ENCODE measurements at places on chromosomes 11 and 22.
A peak's percentile ranks its signal among the peaks of the same experiment; 100 is the strongest.

DNA sequence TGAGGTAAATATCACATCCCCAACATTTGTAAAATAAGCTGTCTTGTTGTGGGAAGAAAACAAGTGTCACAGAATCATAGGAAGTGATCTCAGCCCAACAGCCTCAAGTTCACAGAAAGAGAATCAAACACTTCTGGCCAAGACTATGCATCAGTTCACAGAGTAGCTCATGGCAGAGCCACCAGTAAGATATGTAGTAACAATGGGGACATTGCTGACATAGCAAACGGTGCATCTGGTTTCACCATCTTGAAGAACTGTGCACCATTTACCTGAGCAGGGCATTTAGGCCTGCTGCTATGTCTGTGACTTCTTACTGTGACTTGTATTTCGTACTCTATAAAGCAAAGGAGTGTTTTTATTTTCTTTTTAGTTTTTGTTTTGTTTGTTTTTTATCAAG lies 585.3 kb upstream of the FAT3 start:
- DNase-seq = no peak

DNA sequence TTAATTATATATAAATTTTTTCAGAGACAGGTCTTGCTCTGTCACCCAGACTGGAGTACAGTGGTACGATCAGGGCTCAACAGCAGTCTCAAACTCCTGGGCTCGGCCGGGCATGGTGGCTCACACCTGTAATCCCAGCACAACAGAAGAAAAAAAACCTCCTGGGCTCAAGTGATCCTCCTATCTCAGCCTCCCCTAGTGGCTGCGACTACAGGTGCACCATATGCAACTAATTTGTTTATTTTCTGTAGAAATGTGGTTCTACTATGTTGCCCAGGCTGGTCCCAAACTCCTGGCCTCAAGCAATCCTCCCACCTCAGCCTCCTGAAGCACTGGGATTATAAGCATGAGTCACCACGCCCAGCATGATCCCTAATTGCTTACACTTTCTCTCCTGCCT lies 56.1 kb upstream of the SLC35C1 start:
- no peak for DNase-seq

DNA sequence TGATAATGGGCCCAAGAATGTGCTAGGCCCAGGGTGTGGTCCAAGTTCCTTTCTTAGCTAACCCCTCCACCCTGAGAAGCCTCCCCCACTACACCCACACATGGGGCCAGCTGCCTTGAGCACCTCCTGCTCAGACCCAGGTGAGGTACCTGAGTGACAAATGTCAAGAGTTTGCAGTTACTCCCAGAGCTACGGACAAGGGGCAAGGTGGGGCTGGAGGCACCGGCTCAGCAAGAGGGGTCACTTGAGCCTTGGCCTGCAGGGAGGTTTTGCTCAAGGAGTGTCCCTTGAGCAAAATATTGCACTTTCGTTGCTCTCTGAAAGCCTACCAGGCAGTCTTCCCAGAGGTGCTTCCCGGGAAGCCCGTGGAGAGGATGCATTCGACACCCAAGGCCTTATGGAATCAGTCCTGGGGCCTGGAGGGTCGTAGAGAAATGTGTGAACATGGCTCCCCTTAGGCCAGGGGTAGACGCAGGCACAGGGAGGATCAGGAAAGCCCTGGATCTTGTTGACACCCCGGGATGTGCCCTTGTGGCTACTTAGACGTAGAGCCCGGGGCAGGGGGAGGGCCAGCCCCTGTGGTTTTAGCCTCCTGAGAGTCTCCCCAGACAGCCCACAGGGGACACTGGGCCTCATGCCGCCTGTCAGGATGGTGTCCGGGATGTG lies 114.2 kb downstream of the KCNQ1 start:
- no peak for DNase-seq

DNA sequence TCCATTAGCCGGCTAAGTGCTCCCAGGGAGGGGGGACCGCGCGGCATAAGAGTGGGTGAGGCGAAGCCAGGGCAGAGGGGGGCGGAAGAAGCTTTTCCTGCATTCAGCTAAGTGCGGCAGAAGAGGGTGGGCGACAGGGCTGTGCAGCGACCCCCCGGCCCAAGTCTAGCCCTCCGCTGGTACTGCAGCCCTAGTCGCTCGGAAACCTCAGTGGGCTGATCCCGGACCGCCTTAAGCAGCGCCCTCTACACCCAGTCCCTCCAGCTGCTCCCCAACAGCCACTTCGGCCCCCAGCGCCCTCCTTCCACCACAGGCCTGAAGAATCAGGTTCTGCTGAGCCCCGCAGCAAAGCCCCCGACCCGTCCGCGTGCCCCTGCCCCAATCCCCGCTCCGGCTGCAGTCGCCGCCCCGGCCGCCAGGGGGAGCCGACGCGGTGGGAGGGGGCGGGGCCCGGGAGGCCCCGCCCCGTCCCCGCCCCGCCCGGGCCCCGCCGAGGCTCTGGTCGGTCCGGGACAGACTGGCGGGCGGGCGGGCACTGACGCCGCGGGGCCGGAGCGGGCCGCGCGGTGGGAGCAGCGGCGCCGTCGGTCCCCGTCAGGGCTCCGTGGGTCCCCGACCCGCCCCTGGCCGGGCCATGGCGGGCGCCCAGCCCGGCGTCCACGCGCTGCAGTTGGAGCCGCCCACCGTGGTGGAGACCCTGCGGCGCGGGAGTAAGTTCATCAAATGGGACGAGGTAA lies at the start of gene PLCB3:
TSS of gene PLCB3 (plus strand) at position 515 of the 737 bp plus-strand sequence. CDS start at position 635, 120 bp downstream.
- DNase-seq = peak; percentile 65

DNA sequence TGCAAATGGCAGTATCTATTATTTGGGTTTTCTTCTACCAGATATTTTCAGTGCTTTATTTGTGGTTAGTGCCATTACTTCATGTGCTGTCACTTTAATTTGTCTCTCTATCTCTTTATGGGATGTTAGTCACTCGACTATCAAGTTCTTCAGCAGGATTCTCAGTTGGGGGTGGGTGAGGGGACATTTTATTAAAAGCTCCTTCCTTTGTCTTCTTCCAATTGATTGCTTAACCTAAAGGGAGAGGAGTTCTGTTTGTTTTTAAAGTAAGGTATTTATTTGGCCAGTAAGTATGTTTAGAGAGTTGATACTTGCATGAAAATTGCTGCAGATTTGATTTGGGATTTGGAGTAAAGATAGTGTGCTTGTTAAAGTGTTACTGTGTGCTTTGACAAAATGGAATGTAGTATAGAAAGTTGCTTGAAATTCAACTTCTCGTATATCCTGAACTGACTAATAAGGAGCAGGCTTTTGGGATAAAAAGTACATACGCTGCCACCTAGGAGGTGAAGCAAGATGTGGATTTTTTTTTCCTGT lies 10.3 kb downstream of the YAP1 start:
- no peak for DNase-seq

GRCh38 chr11:102254047-102254446 lies 63.2 kb upstream of the BIRC3 start:
- no peak for DNase-seq

DNA sequence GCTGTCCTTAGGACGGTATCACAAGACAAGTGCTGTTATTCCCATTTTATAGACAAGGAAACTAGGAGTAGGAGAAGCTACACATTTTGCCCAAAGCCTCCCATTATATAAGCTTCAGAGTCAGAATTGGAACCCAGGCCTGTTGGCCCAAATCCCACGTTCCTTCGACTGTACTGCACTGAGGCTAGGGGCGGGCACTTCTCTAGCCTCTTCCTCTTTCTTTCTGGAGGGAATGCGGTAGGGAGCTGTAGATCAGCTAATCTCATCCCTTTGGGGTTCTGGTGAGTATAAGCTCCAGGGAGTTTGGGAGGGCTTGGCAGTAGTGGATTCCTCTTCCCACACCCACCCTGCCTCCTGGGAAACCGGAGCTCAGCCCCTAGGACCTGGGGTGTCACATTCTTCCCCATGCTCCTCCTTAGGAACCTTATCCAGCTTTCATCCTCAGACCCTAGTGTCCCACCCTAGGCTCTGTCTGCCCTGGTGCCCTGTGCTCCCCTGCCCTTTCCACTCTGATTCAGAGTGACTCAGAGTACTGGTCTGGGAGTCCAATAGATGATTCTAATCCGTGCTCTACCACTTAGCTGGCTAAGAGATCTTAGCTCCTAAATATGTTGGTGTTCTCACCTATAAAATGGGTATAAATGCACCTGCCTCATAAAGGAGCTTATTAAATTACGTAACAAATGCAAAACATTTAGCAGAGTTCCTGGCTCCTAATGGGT lies 29.3 kb downstream of the PHLDB1 start:
- no peak for DNase-seq

GRCh38 chr22:47558828-47559700 lies 796.6 kb downstream of the TBC1D22A start:
- DNase-seq = no peak

- DNase-seq = no peak
Measured at GRCh38 chr11:83070044-83070701, 1.5 kb downstream of the RAB30 start.

DNA sequence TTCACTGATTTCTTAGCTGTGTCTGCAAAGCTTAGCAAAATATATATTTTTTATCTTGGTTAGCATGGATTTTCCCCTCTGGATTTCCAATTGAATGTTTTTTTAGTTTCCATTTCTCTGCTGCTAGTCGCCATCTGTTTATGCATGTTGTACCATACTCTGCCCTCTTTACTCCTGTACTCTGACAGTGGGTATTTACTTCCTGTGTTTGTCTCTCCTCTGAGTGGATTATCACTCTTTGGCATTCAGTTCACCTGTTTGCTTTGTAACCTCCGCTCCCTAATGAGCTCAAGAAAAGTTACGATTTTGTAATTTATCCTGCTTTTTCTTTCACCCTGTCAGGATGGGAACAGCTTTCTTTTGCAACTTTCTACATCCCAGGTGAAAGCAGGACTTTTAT lies 59.1 kb downstream of the PDHX start:
- DNase-seq = no peak

DNA sequence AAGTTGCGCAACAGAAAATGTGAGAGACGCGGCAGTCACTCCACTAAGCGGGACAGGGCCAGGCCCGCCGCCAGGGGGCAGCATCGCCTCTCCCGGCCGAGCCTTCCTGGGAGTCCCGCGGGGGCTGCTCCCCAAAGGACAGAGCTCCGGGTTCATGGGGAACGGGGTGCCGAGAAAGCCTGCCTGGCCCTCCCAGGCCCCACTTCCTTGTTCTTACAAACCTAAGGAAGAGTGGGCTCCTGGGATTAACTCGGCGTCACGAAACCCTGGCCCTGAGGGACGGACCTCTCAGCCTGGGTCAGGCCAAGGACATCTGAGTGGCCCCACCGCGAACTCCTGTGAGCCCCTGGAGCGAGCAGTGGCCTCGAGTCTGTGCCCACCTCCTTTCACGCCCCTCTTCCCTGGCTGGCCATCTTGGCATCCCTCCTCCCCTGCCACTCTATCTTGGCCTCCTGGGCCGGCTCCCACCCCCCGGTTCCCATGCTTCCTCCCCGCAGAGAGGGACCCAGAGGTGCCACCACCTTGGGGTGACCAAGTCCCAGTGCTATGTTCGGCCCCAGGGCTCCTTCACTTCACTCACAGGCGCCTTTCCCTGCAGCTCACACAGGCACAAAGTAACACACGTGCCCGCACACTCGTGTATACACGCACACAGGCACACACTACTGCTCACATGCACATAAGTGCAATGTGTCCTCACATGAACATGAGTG lies 99.9 kb upstream of the FGF3 start:
- DNase-seq = peak; percentile 79

- DNase-seq = no peak
Measured at GRCh38 chr22:33163815-33164214, 105.6 kb upstream of the SYN3 start.
